Panc1 (cell line): ENCODE measurements at places on chromosomes 2 and 18.

GRCh38 chr2:102141011-102141943, 1.3 kb upstream of the IL1R1 start:
- DNase-seq = no peak

DNA sequence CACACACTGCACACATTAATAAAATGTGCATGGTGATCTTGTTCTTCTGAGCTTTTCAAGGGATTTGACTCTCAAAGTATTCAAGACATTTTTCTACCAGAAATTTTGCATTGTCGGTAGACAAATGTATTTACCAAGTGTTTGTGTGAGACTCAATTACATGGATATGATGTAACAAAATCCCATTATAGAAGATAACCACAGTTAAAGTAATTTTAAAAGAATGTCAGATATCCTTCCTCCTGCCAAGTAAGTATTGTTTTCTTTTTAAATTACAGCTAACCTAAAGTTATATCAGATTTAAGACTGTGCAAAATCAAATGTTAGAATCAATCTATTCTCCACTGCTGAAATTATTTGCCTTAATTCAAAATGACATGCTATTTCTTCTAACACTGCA, 1344.5 kb upstream of the CHAC2 start:
- no peak for DNase-seq

DNA sequence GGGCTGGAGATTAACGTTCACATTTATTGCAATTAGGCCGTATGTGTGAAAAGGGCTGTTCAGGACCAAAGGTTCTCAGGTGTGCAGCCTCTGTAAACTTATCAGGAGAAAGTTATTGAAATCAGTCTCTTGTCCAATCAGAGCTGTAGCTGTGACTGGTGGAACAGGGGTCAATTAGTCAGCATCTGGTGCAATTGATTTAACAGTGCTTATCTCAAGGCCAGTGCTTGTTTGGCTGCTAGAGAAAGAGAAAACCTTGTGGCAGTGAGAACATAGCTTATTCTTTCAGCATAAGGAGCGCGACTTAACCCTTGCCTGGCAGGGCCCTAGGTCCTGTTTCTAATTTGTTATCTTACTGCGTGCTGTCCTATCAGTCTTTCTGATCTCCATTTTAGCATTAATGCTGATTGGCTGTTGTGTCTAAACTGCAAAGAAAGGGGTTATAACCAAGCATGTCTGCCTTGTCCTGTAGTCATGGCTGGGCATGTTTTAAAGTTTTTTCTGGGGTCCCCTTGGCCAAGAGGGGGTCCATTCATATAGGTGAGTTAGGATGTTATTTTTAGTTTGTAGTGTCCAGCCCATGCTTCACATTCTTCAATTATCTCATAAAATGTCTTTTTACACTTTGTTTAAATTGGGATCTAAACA, 66.4 kb downstream of the CYB5A start:
- no peak for DNase-seq

DNA sequence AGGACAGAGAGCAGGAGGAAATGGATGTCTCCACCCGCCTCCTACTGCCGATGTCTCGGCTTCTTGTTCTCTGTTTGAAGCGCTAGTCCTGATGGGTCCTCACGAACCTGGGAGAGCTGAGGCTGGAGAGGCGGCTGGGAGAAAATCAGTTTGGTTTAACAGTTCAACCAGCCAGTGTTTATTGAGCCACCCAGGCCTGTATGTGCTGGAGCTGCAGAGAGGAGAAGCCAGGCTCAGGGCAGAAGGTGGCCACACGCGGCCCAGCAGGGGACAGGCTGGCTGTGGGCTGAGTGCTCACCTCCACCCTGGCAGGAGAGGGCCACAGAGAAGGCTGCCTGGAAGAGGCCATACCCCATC, 202.1 kb downstream of the CYP26B1 start:
- no peak for DNase-seq

DNA sequence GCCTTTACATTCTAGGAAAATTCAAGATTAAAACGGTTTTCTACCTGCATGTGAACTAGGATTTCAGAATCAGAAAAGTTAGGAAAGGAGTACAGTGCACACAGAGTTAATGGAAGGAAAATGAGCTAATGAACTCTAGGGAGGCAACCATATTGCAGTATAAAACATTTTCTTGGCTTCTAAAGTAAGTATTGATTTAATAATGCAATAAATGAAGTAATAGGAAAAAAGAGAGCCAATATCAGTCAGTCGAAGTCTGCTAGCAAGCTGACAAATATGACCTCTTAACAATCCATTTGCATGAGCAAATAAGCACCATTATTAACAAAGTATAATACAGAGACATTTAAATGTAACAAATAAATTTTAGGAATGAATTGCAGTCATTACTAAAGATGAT, 80.2 kb upstream of the COL3A1 start:
- DNase-seq = no peak

- DNase-seq = no peak
Observed at GRCh38 chr2:147456779-147457178, 388.1 kb upstream of the ACVR2A start.

DNA sequence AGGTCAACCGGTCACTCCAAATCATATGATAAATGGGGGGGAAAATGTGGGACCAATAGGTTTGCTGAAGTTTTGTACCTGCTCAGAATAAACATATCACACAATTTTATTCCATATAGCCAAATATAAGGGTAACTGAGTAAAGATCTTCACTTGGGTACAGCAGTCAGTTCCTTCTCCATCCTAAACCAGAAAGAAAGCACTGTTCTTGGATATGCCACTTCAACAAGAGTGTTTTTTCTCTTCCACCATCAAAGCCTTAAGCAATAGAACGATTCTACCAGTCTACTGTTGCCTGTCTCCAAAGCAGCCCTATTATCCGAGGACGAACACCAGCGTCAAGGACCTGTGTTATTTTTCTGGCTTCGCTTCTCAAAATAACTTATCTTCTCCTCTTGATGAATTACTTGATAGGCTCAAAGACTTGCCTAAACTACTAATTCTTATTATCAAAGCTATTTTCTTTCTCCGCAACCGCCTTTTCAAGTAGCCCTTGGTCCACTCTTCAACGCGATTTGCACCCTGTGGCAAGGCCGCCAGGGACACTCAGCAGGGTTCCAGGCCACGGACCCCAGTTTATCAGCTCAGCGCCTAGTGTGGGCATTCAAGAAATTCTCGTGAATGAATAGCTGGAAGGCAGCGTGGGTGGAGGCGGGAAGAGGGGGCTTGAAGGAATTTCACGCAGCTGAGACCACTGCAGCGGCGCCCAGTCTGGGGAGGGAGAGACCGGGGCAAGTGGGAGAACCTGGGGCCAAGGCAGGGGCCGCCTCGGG, 646 bp downstream of the ALS2 start:
- peak; percentile 20 for DNase-seq

DNA sequence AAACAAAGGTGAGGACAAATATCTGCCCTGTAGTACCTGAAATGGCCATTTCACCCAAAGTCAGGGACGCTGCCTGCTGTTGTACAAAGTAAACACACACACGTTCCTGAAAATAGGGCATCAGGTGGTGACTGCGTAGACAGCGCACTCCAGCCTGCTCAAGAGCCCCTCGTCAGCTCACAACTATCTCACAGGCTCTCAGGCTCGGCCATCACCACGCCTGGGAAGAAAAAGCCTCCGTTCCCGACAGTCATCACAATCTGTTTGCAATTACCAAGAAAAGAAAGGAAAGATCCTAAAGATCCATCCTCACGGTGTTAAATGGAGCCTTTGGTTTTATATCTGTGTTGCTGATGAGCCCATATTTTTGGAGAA, 230.2 kb downstream of the ZNF516 start:
- DNase-seq = no peak

DNA sequence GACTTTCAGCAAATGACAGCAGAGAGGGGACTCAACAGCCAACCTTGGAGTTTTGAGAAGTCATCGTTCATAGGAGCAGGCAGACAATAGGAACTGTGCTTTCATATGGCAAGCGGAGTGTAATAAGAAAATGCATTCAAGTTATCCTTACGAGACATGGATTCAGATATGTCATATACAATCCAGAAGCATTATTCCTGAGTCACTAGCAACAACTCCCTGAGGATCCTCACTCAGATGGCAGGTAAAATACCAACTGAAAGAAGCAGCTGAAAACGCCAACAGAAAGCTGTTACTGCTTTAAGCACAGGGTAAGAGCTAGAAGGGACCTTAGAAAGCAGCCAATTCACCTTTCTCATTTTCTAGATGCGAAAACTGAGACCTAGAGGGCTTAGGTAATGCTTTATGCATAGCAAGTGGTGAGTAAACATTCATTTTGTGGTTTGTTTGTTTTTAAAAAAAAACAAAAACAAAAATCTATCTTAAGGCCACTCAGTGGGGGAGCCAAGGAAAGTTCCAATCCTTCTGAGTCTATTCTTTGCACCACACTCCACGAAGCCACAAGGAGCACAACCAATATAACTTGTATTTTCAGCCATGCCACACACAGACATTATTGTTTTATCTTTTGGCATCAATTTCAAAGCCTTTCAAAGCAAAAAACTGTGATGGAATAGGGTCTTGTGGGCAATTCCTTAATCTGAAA, 89.1 kb upstream of the RIOK3 start:
- no peak for DNase-seq

GRCh38 chr2:109563980-109564550, 49.7 kb downstream of the SEPTIN10 start:
- no peak for DNase-seq

DNA sequence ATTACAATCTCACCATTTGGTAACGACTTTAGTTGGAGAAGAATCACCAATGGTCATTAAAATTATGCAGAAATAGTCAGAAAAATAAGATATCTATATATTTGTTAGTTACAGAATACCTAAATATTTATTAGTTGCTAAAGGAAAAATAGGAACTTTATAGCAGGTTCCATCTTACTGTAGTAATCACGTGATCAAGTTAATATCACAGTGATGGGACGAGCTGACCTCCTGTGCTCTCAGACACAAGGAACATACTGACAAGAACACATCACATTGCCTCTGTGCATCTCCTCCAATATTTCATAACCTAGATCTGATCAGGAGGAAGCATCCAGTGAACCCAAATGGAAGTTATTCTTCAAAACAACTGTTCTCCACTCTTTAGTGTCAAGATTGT, 215.3 kb downstream of the GALR1 start:
- no peak for DNase-seq

GRCh38 chr18:41396861-41397260, 558.2 kb upstream of the PIK3C3 start:
- no peak for DNase-seq

GRCh38 chr2:196104066-196104465, 35.4 kb upstream of the DNAH7 start:
- DNase-seq = no peak

- DNase-seq = peak; percentile 4
Observed at GRCh38 chr18:7000484-7001096, 117.0 kb downstream of the LAMA1 start.
